Urothelium cell line (cell line): ENCODE measurements at places on chromosomes 1 and 21.

DNA sequence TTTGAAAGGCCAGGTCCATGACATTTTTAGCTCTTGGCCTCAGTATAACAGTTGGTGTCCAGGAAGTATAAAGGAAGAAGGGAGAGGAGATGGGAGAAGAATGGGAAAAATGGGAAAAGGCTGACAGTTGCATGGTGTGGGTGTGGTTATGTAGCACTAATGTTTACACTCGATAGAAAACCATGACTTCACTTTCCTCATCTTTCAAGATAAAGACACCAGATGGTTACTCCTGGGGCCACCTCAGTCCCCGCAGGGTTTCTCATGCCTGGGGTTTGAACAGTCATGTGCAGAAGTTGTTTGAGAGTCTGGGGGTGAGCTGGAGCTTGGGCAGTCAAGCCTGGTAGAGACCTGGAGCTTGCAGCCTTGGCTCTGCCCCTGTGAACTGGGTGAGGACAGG, 7.9 kb downstream of the PGBD2 start:
- no peak for DNase-seq

GRCh38 chr21:18443701-18444100, 40.1 kb upstream of the TMPRSS15 start:
- DNase-seq, result no peak

DNA sequence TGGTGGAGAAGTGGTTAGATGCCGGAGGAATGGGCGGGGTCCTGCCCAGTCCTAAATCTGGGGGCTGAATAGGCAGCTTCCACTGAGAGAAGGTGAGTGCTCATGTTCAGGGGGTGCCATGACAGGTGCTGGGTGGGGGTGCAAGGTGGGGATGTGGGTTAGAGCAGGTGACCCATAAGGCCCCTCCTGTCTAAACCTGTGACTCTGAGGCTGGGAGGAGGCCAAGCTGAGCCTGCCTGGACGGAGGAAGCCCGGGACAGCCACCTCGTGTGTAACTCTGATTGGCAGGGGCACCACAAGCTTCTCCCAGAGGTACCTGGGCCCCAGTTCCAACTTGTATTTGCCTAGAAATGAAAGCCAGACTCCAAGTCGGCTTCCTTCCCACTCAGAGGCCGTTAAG, 10.7 kb downstream of the GPR157 start:
- no peak for DNase-seq

GRCh38 chr1:245201201-245201600, 46.4 kb downstream of the KIF26B start:
- DNase-seq, result no peak

GRCh38 chr1:78053498-78053897, 7.7 kb downstream of the GIPC2 start:
- no peak for DNase-seq
